ENCODE measurements at places on chromosomes 7 and 10.
A peak's percentile ranks its signal among the peaks of the same experiment; 100 is the strongest.

DNA sequence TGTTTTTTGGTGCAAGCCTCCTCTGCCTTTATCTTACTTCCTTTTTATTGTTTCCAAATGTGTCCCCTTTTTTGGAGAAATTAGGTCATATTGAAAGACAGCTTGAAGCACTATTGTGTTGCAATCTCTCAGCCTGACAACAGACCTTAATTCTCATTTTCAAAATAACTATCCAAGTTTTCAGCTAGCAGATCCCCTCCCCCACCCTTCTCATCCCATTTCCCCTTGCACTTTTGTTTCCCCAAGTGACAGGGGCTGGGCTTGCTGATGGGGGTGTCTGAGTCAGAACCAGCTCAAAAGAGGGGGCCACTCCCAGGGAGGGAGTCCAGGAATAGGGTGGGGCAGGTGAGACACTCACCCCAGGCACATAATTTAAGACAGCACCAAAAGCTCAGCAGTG is 75.3 kb downstream of the MKI67 start:
- peak; percentile 52 for DNase-seq

GRCh38 chr10:34228066-34228465 is 587.0 kb downstream of the PARD3 start:
- no peak for DNase-seq

GRCh38 chr7:143384148-143384547 is 3.0 kb downstream of the ZYX start:
- no peak for DNase-seq

DNA sequence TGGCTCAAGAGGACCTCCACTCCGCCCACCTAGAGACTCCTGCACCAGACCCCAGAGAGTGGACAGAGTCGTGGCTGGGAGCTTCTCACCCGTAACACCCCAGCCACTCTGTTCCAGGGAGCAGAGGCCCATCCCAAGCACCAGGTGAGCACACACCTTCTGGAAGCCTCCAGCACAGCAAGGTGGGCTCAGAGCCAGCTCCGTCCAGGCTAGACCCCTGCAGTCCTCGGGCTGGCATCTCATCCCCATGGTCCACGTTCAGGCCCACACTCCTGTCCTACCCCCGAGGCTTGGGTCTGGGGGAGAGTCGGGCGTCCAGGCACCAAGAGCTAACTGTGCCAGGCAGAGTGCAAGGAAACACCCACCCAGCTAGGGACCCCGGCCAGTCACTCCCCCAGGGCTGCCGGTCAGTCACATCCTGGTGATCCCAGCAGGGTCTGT is 13.2 kb downstream of the PDGFA start:
- no peak for DNase-seq

DNA sequence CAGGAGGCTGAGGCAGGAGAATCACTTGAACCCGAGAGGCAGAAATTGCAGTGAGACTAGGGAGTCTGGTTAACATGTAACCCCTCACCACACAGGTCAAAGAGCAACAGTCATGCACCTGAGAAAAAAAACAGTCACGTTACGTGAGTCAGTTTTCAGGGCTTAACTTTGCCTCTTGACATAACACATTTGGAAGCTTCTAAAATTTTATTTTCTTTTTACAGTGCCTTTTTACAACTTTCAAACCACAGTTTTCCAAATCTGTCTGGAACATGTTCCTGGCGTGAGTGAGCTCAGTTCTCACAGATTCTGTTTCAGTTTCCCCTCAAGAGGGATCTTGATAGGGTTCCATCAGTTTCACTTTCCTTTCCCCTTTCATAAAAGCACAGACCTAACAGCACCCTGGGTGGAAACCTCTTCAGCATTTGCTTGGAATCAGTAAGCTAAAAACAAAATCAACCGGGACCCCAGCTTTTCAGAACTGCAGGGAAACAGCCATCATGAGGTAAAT is 4.4 kb downstream of the IFIT3 start:
- peak; percentile 68 for DNase-seq

All from activated effector memory CD4-positive, alpha-beta T cell treated with anti-CD3 and anti-CD28 coated beads, Interleukin-2, amount 50 U/mL, for 16 hours (primary cell).